ENCODE measurements at places on chromosomes 3 and 15.

- no peak for DNase-seq
These were observed 104.4 kb upstream of the GOLGA6L6 start for GRCh38 chr15:20645956-20646355.

GRCh38 chr3:12187448-12188327 lies 29.0 kb upstream of the TIMP4 start:
- no peak for DNase-seq

DNA sequence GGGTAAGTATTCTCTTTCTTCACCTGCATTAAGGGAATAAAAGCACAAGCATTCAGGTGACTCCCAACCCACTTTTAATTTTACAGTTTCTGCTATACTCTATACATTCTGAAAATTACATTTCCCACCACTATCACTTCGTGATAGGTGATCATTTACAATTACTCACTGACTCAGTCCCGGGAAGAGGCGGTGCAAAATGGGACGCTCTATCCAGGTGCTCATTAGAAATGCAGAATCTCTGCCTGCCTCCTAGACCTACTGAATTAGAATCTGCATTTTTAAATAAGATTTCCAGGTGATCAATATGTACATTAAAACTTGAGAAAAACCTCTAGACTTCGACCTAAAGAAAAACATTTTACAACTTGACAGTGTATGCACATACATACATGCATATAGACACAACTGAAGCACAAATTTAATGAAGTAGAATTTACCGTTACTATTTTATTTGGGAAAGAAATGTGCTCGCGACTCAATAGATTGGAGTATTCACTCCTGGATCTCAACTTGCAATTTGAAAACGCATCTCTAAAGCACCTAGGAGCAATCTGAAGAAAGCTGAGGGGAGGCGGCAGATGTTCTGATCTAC lies 598 bp upstream of the TGFBR2 start:
- DNase-seq = no peak

GRCh38 chr3:24519368-24520100 lies 24.9 kb upstream of the THRB start:
- no peak for DNase-seq

- DNase-seq = no peak
These were observed 19.1 kb downstream of the SPTBN5 start for GRCh38 chr15:41874736-41875135.

- no peak for DNase-seq
These were observed 86.7 kb downstream of the VGLL4 start for GRCh38 chr3:11556851-11557644.

DNA sequence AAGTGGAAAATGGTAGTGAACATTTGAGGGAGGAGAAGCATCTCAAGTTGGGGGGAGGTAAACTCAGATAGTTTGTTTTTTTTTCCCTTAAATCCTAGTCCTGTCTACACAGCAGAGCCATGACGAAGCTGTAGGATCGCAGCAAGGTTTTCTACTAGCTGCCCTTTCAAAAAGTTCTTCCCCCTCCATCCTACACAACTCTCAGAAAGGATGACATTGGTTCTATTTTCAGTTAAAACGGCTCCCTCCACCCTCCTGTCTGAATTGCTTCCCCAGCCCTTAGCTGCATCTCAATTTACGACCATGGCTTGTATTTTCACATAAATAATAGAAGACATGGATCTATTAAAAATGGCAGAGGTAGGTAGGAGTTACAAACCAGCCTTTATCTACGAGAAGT lies 2.2 kb downstream of the HOMER2 start:
- DNase-seq = no peak

DNA sequence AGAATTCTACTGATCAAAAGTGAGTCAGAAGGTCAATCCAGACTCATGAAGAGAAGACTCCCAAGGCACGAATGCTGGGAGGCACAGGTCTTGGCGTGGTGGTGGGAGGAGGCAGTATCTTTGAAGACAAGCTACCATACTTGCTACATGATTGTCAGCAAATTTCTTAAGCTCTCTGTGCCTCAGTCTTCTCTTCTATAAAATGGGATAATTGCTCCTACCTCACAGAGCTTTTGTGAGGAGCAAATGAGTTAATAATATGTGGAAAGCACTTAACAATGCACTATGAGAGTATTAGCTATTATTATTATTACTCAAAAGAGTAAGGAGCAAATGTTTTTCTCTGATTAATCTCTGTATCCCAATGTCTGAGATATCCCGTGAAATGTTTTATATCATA lies 36.2 kb downstream of the EHD4 start:
- DNase-seq = no peak

DNA sequence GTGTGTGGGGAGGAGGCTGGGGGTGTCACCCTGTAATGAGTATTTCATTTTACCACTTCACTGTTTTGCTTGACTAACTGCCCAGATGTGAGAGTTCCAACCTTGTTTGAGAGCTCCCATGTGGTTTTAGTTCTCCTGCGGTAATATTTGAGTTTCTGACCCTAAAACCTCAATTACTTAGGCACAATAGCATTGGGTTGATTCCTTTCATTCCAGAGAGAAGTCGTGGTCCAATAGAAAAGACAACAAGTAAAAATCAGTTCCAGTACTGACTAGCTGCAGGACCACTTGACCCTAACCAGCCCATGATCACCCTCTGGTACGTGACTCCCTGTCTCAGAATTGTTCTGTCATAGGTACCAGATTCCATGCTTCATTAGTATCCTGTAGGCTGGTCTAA lies 630.4 kb downstream of the CADM2 start:
- DNase-seq = no peak

GRCh38 chr3:180352261-180352660 lies 249.7 kb upstream of the TTC14 start:
- no peak for DNase-seq

- no peak for DNase-seq
These were observed 643.7 kb upstream of the ALCAM start for GRCh38 chr3:104723000-104723399.

GRCh38 chr15:51576911-51577500 lies 45.6 kb downstream of the DMXL2 start:
- no peak for DNase-seq

DNA sequence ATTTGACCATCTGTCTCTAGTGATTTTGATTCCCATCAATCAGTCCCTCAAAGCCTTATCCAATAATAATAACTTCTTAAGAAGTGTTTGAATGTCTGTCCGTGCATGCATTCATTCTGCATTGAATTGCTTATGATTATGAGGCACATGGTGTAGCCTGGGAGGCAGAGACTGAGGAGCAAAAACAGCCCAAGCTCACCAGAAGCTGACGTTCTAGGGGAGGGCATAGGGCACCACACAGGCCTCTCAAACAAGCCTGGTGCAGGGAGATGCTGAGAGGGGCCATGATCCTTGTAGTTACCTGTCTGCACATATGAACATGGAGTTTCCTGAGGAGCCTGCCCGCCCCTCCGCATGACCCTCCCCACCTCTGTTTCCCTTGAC lies 89.2 kb upstream of the POMGNT2 start:
- DNase-seq = no peak

DNA sequence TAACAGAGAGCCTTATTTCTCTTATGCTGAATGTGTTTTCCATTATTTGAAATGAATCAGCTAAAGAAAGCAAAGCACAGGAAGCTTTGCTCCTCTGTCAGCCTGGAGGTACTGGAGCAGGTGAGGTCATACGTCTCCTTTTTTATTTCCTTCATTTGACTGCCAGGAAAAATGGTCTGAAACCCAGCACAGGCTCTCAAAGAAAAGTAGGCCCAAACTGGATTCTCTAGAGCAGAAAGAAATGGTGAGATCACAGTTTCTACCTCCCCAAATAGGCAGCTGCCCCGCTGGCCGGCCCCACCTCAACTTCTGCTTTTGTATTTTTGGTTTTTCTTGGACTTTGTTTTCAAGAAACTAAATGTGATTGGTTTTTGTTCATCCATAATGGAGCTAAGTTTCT lies 95.1 kb downstream of the RPL39L start:
- no peak for DNase-seq

DNA sequence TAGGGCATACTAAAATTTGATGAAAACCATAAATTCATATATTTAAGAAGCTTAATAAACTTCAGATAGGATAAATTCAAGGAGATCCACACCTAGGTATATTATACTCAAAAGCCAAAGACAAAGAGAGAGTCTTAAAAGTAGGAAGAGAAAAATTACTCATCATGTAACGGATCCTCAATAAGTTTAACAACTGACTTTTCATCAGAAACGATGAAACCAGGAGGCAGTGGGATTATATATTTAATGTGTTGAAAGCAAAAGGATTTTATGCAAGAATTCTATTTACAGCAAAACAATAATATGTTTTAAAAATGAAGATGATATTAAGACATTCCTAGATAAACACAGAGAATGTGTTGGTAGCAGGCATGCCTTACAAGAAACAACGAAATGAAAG lies 202.7 kb downstream of the OXSM start:
- no peak for DNase-seq

DNA sequence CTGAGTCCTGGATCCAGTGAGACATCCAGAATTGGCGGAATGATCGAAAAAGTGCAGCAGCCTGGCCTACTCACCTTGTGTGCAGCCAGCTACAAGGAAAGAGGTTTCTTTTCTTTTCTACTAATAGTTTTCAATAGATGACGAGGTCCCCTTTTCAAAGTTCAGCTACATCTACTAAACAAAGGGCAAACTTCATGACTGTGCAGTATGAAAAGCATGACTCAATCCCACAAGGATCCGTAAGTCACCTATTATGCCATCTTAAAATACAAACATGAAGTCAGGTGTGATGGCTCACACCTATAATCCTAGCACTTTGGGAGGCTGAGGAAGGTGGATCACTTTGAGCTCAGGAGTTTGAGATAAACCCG lies 16.7 kb downstream of the MIX23 start:
- DNase-seq = no peak

DNA sequence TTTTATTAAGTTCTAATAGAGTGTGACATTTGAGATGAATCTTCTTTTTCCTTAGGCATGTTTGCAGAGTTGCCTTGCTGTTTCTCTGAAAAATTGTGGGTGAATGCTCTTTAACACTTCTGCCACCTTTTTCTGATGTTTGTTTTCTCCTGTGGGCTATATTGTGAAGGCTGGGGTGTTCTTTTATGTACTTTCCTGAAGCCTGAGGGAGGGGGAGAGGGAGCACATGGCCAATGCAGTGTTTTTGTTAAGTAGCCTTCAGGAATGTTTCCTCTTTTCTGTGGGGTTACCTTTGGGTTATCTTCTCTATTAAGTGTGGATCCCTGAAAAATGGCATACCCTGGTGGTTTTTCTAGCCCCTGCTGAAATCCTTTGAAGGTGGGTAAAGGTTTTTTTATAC lies 50.2 kb downstream of the CMC1 start:
- DNase-seq = no peak

- DNase-seq = no peak
These were observed 273.6 kb downstream of the CNTN4 start for GRCh38 chr3:2372306-2372705.

GRCh38 chr15:62977952-62978811 lies 64.4 kb upstream of the TPM1 start:
- DNase-seq = no peak

GRCh38 chr3:75015280-75015679 lies 400.8 kb upstream of the CNTN3 start:
- DNase-seq = no peak

GRCh38 chr3:134798681-134799311 lies 3.7 kb downstream of the EPHB1 start:
- DNase-seq = no peak

DNA sequence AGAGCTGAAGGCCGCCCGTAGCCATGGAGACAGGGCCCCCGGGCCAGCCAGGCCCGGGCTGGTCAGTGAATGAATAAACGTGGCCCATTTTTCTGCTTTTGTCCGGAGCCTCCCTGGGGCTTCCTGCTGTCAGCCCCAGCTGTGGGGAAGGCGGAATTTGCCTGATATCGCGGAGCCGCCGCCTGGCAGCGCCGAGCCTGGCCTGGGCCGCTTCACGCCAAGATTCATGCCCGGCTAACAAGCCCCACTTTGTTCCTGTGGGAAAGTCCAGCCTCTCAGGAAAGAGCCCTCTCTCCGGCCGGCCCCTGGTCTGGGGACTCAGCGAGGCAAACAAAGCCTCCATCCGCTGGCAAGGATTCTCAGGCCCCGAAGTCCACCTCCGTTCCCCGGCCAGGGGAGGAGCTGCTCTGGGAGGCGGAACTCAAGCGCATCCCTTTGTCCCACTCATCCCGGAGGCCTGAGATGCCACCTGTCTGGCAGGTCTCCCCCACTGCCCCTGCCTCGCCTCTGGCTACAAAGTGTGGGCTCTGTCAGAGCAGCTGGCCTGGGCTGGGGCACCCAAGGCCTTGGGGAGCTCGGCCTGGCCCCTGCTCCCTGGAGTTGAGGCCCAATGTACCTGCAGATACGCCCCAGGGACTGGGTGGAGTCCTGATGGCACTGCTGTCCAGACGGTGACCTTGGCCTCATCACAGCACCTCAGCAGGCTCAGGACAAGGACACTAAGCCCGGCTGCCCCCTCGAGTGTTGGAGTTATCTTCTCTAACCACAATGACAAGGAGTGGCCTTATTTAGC lies 51.6 kb upstream of the SLC6A11 start:
- no peak for DNase-seq

DNA sequence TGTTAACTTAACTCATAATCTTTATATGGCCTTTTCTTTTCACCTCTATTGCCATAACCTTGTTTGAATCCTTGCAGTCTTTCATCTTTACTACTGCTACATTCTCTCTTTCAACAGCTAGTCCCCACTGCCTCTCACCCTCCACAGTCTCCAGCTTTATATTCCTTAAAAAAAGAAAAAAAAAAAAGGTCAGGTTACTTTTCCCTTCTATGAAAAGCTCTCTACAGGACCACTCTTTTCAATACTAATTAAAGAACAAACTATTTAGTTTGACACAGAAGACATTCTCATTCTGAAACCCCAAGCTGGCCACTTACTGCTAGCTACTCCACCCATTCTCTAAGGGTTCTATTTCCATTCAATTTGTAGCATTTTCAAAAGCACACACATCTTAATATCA lies 25.6 kb downstream of the CADM2 start:
- DNase-seq = no peak

Data from T-helper 1 cell (primary cell).